ENCODE measurements at places on chromosomes 5 and 9. TPM values are rescaled to one million over a fixed set of nuclear protein-coding genes. Genes with fewer than 3 reads are reported as not detected.

Gene ARID3C
- 0.31 TPM for total RNA-seq

Gene CORO2A
- total RNA-seq = 8.2 TPM

Gene ADGRD2
- not detected for total RNA-seq

Gene GABRB2
- not detected for total RNA-seq

Gene PLEKHG4B
- total RNA-seq = not detected

Gene F2RL1
- total RNA-seq = 2.9 TPM

Gene PCDHGA7
- not detected for total RNA-seq

Gene CDC25C
- total RNA-seq = 8.4 TPM

Gene DBH
- not detected for total RNA-seq

Gene EQTN
- total RNA-seq = not detected

Gene P4HA2
- 8.1 TPM for total RNA-seq

Gene CDHR2
- total RNA-seq = 0.44 TPM

Gene NRARP
- total RNA-seq = 5.0 TPM

Gene SH2D3C
- total RNA-seq = 21.5 TPM

Gene GRIA1
- not detected for total RNA-seq

Gene ERCC8
- 12.1 TPM for total RNA-seq

All from activated naive CD8-positive, alpha-beta T cell treated with anti-CD3 and anti-CD28 coated beads for 36 hours (primary cell).